ENCODE measurements at places on chromosomes 2 and 18.

- no peak for DNase-seq
Observed at GRCh38 chr2:74017223-74017622, 32.5 kb downstream of the TET3 start.

- no peak for DNase-seq
Observed at GRCh38 chr2:118431165-118431517, 342.9 kb downstream of the INSIG2 start.

DNA sequence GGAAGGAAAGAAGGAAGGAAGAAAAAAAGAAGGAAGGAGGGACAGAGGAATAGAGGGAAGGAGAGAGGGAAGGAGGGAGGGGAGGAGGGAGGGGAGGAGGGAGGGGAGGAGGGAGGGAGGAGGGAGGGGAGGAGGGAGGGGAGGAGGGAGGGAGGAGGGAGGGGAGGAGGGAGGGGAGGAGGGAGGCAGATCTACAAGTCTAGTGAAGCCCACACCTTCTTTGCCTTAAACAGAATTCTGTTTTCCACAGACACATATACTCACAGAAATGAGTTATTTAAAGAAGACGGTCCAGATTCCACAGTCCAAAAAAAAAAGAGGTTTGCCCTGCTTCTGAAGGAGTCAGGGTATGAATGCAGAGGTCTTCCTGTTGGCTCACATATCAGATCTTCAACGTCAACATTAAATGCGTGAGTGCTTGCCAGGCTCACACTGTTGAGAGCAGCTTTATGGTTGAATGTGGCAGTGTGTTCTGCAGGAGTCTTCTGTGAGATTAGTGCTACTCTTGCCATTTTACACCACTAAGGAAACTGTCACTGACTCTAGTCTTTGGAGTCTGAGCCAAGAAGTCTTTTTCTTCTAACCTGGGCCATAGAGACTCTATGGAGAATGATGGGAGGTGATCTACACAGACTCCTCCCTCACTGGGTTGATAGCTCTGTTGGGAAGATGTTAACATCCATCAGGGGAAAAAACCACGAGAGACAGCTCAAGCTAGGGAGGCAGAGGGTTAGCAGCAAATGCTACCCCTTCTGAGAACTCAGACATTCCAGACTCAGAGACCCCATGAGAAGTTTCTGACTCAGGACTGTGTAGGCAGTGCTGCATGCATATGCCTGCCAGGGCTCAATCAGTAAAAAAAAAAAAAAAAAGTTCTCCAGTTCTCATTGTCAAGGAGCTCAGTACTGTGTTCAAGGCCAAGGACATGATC, 23.3 kb downstream of the PAX8 start:
- DNase-seq: no peak

DNA sequence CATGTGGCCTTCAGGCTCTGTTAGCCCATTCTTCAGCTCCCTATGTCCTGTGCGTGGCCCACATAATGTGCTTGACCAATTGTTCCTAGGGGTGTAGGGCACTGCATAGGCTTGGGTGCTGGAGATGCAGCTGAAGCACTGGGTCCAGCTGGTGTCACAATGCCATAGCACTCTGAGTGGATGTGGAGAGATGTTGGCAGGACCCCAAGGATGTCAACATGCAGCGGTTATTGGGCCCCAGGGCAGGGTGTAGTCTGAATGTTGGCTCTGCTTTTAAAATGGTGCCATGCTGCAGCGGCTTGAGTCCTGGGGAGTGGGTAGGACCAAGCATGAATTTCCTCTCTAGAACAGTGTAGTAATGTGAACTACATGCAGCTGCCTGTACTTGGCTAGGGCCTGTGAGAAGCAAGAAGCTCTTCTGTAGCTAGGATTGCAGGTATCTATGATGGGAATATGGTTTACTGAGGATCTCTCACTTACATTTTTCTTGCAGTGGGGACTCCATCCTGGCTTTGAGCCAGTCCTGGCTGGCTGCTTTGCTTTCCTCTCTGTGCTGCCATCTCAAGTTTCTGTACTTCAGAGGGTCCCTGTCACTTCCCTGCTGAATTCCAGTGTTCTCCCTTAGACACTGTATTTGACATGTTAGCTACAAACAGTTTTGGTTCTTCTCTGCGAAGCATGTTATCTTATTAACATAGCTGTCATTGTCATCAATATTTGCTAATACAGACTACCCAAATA, 148.4 kb downstream of the CSRNP3 start:
- no peak for DNase-seq

- no peak for DNase-seq
Observed at GRCh38 chr18:13471971-13472628, 253.5 kb downstream of the LDLRAD4 start.

DNA sequence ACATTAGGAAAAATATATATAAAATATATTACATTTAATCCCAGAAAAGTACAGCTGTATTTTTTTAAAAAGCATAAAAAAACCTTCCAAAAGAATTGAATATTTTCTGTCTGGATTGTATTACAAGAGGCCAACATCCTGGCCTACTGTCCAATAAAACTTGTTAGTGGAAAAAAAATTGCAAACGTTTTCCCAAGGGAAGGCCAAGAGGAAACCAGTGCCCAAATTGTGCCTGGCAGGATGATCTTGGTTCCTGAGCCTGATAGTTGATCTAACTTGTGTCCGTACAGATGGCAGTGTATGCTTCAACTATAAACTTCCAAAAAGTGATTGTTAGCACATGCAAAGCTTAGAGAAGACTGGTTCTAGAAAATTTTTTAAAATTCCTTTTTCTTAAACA, 90.6 kb upstream of the LPIN2 start:
- no peak for DNase-seq

DNA sequence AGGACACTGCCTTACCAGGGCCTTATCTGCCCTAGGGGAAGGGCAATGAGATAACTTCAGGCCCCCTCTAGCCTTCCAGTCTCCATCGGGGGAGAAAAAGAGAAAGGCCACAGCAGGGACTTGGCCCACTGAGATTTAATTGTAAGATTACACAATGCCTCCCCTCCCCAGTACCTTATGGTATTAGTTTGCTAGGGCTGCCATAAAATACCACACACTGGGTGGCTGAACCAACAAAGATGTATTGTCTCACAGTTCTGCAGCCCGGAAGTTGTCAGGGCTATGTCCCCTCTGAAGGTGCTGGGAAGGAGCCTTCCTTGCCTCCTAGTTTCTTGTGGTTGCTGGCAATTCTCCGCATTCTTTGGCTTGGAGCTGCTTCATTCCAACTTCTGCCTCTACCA, 34.8 kb upstream of the SPATA3 start:
- DNase-seq: no peak

- no peak for DNase-seq
Observed at GRCh38 chr2:108949316-108950239, 39.4 kb downstream of the EDAR start.

DNA sequence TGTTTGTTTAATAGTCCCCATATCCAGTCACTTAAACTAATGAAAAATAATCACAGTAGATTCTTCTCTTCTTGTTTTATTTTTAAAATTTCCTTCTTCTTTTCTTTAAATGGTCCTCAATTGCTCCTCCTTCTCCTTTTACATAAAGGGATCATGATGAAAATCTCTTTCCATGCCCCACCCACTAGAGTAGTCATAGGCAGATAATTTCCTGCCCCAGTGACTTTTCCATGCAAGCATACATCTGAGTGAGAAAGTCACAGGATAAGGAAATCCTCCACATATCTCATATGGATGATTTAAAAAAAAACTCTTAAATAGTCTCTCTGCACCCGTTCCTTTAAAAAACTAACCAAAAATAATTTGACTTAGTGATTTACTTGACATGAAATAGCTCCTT, 552.3 kb upstream of the SETBP1 start:
- no peak for DNase-seq

Data from H1 (cell line).